ENCODE measurements at places on chromosomes 7 and 10.

GRCh38 chr10:71135236-71135635, 77.1 kb upstream of the UNC5B start:
- DNase-seq: no peak

- DNase-seq: no peak
Measured at GRCh38 chr10:89470628-89471027, 56.3 kb downstream of the IFIT5 start.

DNA sequence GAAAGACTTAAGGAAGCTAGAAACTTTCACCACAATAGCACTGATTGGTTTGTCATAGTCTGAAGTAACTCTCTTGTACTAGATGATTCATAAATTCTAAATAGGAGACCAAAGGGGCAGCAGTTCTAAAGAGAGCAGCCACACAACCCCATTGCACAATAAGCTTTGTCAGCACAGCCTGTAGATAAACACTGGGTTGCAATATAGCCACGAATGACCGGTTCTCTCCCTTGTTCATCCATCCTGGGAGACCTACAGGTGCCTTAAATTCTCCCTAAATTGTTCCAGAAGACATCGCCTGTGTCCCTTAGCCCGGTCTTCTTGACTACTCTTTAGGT, 167.0 kb downstream of the SNX13 start:
- no peak for DNase-seq

DNA sequence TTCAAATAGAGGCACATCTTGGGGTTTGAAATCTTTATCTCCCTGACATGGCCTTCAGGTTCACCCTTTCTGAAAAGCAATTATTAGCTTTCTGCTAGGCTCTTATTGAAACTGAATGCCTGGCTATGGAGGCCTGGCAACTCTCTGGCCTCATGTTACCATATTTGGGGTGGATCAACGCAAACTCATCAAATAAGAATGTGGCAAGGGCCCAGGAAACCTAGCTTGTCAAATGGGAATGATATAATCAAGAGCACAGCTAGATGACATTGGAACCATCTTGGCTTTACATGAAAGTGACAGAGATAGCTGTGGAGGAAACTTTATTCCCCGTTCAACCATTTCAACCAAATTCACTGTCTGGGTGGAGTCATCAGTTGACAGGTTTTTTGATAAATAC, 202.8 kb upstream of the SMIM30 start:
- no peak for DNase-seq

DNA sequence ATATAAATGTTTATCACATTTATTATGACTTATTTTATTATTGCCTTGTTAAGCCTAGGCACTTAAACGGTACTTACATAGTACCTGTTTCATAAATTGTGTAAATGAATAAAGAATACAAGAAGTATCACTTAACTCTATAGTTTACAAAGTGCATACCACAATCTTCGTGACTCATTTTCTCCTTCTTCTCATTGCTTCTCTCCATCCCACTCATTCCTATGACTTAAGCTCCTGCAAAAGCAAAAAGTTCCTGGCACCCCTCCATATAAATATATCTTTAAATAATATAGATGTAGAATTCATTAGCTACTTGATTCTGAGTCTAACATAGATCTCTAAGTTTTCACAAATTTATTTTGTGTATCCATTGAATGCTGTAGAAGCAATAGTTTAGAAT, 1382.0 kb upstream of the CELF2 start:
- no peak for DNase-seq

- DNase-seq: no peak
Measured at GRCh38 chr10:69317626-69318105, 39.4 kb downstream of the HK1 start.

- DNase-seq: peak; percentile 70
Measured at GRCh38 chr10:124539935-124540641, 78.5 kb downstream of the LHPP start.

Data from activated CD4-positive, alpha-beta T cell treated with anti-CD3 and anti-CD28 coated beads, Interleukin-2, amount 50 U/mL, for 1 hour (primary cell).